ENCODE measurements at places on chromosomes 4 and X.

DNA sequence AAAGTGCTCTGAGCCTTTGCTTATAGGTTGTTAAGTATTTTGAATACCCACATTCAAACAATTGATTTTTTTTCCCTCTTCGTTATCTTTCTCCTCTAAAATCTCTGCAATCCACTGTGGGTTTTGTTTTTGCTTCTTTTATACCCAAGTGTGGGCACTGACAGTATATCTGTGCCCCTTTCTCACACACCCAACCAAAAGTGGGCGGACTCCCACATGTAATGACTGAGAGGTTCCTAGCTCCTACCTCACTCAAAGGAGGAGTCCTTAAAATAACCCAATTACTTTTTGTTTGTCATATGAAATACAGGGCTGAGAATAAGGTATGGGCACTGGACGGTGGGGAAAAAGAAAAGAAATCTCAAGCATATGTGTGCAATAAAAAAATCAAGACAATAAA, 51.7 kb downstream of the PPARGC1A start:
- DNase-seq: no peak

DNA sequence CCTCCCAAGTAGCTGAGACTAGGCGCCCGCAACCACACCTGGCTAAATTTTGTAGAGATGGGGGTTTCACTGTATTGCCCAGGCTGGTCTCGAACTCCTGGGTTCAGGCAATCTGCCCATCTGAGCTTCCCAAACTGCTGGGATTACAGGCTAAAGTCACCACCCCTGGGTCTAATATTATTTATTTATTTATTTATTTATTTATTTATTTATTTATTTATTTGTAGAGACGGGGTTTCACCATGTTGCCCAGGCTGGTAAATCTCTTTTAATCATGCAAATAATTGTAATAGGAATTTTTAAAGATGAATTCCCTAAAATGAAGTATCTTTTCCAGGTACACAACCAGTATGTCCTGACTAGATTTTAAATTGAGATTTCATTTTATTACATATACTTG, 761.8 kb downstream of the TRAM1L1 start:
- no peak for DNase-seq

DNA sequence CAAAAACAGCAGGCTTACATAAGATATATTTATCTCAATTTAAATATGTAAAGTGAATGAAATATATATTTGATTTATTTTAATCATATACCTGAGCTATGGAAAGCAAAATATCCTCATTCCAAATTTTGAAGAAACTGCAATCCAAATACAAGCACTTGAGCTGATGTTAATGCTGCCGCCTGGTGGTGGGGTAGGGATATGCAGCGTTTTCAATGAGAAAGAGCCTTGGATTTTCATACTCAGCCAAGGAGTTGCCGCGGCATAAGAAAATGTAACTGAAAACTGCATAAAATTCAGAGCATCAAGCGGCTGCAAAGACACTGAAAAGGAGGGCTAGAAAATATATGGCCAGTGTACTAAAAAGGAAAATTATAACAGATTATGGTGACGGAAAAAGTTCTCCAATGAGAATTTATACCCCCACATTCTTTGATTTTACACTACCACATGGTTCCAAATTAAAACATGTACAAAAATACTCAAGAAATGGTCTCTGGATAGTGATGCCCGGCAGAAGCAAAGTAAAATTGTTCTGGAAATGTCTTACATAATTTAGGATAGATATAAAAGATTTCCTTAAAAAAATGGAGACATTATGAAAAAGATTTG, 660.3 kb upstream of the PITX2 start:
- peak; percentile 70 for DNase-seq

DNA sequence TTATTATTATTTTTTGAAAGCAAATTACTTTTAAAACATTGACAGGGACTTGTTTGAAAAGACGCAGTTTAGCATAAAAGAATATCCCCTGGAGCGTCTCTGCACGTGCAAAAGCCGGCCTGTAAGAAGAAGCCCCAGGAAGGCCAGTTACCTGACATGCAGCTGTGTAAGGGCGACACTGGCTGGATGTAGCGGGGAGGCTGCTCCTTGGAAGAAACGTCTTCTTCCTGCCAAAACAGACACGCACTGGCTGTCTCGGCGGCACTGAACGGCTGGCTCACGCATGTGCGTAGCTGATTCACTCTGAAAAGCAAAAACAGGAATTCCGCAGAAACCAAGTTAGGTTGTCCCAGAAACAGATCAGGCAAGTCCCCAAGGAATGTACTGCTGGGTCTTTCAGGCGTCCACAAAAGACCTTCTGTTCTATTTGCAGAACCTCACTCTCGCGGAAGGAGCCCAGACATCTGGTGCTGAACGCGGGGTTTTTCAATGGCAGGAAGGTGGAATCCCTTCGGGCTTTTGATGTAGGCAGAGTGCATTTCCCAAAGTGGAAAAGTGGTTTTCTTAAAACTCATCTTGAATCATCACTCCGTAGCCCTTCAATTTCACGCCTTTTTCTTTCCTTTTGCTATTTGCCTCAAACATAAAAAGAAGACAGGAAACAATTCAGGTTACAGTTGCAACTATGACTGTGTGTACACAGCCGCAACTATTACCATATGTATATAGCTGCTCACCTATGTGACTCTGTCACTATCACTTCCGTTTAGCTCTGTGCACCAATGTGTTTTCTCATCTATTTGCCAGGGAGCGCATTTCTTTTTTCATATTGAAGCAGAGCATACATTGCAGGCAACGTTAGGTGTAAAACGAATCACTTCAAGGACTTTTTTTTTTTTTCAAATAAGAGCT, 38.1 kb upstream of the ARSH start:
- no peak for DNase-seq

DNA sequence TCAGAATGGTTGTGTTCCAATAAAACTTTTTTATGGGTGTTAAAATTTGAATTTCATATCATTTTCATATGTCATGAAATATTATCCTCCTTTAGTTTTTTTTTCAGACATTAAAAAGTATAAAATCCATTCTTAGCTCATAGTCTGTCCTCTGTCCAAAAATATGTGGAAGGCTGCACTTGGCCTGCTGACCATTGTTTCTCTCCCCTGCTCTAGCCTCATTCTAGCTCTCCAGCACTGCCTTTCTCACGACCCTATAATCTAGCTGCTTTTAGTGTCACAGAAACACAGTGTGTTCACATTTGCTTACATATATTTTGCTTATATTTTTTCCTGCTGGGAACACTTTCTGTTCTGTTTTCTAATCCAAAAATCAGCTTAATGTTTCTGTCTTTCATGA, 165.0 kb upstream of the ANK2 start:
- no peak for DNase-seq

All from activated CD8-positive, alpha-beta memory T cell treated with anti-CD3 and anti-CD28 coated beads, Interleukin-2, amount 50 U/mL, for 48 hours (primary cell).